ENCODE measurements at places on chromosomes 1 and 21.

DNA sequence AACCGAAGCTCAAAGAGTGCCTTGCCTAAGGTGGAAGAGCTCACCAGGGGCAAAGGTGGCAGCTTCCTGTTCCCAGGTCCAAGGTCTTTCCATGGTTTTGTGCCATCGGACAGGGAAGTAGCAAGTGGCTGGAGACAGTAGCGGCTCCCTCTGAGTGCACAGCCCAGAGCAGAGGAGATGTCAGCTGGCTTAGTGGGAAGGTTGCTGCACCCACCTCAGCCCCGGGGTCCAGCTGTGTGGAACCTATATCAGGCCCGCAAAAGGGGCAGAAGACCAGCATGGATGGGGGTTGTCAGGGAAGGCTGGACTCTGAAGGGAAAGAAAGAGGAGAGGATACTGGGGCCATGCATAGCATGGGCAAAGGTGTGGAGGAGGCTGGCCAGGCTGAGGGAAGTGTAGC is 6.8 kb downstream of the IKBKE start:
- no peak for DNase-seq

DNA sequence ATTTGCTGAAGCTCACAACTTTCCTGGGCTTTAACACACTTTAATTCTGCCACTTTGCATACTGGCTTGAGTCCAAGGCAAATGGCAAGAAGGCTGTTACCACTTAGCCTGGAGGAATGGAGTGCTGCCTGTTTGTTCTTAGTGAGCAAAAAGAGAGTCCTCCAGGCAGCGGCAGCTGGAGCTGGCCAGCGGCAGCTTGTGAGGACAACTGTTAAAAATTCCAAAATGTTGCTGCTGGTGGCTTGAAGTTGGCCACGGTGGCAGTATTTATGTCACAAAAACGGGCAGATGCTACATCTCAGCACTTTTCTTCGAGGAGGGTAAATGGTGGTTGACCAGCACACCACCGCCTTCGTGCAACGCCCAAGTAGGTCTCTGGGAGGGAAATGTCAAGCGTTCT is 27.3 kb downstream of the STPG1 start:
- DNase-seq: no peak

- DNase-seq: peak; percentile 51
Observed at GRCh38 chr1:21607549-21608529, 61.3 kb downstream of the RAP1GAP start.

- DNase-seq: no peak
Observed at GRCh38 chr1:223183268-223183862, 40.3 kb upstream of the TLR5 start.

DNA sequence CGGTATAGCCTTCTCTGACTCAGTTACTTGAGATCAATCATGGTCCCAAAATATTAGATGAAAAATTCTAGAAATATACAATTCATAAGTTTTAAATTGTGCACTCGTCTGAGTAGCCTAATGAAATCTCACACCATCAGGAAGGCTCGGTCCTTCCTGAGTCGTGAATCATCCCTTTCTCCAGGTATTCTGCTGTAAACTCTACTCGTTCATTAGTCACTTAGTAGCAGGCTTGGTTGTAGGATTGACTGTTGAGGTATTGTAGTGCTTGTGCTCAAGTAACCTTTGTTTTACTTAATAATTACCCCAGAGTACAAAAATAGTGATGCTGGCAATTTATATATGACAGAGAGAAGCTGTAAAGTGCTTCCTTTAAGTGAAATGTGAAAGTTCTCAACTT is 238.7 kb downstream of the OLFM3 start:
- DNase-seq: no peak

- DNase-seq: no peak
Observed at GRCh38 chr1:117612517-117613248, 6.8 kb downstream of the TENT5C start.

- DNase-seq: no peak
Observed at GRCh38 chr21:32248571-32249461, 30.0 kb downstream of the MIS18A start.

GRCh38 chr1:228109962-228110488 is 926 bp upstream of the MRPL55 start:
- DNase-seq: peak; percentile 39

DNA sequence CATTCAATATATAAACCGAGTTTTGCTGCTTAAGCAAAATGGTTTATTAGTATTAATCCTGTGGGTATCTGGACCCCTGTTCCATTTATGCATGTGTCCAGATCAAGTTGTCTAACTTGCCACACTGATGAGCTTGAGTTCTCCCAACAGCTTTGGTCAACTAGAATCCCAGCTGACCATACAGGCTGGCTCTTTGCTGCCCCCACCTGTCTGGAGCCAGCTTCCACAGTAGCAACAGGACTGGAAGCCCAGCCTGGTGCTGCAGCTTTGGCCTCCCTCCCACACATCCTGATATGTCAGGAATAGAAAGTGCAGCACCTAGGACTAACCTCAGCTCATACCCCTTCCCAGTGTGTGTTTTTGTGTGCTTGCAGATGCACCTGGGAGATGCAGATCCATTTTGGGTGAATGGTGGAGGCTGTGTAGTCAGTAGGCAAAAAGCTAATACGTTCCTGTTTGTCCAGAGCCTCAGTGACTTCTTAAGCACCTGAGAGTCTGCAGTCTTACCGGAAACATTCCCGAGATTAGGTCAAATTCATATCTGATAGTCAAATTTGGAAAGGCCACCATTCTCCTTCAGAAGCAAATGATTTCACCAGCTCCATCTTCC is 40.9 kb upstream of the BEND5 start:
- peak; percentile 87 for DNase-seq

DNA sequence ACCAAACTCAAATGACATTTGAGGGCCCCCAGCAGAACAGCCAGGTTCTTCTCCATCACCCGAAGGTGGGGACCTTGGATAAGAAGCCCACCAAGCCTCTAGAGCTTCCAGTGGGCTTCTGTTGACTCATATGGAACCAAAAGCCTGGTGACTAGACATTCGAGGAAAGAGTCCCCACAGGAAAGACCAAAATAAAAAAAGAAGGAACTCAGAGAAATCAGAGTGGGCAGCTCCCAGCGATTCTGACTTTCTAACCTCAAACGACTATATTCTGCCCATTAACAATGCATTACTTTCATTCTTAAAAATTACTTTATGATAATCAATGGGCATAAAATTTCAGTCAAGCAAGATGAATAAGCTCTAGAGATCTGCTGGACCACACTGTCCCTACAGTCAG is 9.6 kb upstream of the CHIT1 start:
- no peak for DNase-seq

GRCh38 chr1:84442256-84442655 is 36.8 kb upstream of the RPF1 start:
- peak; percentile 92 for DNase-seq

GRCh38 chr21:32426592-32427051 is 14.1 kb downstream of the EVA1C start:
- DNase-seq: peak; percentile 59

Measured in adipocyte (in vitro differentiated cells).